Activated CD4-positive, alpha-beta T cell treated with anti-CD3 and anti-CD28 coated beads, Interleukin-2, amount 10 ng/mL, durations not matched to agents 24 days and 14 days (primary cell): ENCODE measurements at places on chromosomes 2 and 18.

DNA sequence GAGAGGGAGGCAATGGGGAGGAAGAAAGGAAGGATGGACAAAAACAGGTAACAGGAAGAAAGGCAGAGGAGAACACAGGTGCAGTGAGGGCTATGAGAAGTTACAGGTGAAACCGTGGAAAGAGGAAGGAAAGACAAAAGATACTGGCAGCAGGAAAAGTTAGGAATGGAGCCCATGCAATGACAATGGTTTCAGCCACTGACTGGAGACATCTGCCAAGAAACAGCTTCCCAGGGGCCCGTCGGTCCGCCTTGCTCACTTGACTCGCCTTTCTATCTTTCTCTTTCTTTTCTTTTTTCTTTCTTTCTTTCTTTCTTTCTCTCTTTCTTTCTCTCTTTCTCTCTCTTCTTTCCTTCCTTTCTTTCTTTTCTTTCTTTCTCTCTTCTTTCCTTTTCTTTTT is 37.5 kb downstream of the ST8SIA5 start:
- DNase-seq, result no peak

GRCh38 chr2:74544634-74545033 is 9.1 kb downstream of the LOXL3 start:
- DNase-seq, result peak; percentile 63

DNA sequence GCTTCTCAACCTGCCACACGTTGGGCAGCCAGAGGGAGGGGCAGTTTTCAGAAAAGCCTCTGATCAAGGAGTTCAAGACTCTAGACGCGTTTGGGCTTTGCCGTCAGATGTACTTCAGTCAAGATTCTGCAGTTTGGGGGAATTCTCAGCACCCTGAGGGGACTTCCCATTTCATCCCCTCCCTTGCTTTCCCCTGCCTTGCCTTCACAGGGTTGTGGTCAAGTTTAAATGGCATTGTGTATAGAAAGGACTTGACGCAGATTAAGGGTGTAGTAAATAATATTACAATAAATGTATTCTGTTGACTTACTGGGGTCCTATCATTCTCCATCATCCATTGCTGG is 198.3 kb upstream of the NABP1 start:
- DNase-seq, result no peak

GRCh38 chr2:231146665-231147064 is 21.8 kb upstream of the HTR2B start:
- DNase-seq, result no peak

- DNase-seq, result no peak
These were observed 230.7 kb downstream of the AFF3 start for GRCh38 chr2:99911736-99912135.

DNA sequence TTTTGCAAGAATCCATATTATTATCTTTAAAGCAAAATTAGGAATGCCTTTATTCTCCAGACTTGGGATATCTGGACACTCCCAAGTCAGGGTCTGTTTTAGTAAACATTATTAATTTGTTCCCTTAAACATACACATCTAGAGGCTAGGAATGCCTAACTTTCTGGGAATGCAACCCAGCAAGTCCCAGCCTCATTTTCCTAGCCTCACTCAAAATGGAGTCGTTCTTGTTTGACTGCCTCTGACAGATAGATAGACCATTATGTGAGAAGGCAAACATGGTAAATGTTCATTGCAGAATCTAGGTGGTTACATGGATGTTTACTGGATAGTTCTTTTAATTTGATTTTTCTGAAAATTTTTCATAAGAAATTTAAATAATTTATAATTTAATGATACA is 270.1 kb upstream of the STON1 start:
- DNase-seq, result no peak

- no peak for DNase-seq
These were observed 653.0 kb upstream of the CHAC2 start for GRCh38 chr2:53114582-53114981.

DNA sequence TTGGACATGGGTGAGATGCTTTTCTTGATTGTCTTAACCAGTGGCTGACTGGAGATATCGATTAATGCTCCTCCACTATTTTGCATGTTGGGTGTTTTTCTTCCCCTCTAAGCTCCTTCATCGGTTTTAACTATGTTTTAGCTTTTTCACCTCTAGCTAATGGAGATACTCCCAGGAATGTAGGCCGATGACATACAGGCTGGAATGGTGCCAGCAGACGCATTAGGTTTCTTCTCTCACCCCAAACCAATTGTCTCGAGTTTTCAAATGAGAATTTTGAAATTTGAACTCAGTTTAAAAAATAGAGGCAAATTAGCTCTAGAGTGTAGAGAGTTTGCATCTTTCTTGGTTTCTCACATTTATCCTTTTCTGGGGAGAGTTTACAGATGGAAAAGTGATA is 247.6 kb downstream of the RPRM start:
- DNase-seq, result no peak

DNA sequence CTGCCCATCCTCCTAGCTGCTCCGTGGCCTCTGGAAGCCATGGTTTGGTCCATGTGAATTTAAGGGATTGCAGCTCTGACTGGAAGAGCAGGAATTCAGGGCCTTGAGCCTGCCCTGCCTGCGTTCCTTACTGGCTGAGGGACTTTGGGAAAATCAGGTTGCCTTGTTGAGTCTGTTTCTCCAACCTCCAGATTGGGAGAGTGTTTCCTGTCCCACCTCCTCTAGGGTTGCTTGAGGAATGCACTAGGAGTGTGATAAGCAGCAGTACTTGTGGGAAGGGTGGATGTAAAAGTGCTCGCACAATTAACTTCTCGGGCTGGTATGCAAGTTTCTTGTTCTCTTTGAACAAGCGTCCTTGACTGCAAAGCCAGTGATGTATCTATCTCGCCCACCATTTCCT is 84.4 kb upstream of the YWHAQ start:
- DNase-seq, result no peak

- DNase-seq, result no peak
These were observed 332.0 kb downstream of the PIK3C3 start for GRCh38 chr18:42287047-42287446.

- no peak for DNase-seq
These were observed 256.2 kb upstream of the ZSWIM2 start for GRCh38 chr2:187105218-187105617.

DNA sequence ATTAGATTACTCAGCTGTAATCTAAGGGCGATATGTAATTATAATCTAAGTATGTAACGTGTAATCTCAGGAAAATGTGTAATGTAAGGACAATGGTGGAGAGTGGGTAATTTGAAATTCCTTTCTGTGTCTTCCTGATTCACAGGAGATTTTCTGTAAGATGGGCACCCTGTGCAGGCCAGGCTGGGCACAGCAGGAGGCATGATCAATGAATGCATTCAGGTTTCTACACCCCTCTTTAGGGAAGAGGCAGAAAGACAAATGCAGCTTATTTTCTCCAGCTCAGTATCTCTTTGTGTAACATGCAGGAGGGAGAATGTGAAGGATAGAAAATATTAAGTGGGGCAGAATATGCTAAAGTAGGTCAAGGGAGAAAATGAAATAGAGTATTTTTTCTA is 320.1 kb downstream of the PIK3C3 start:
- no peak for DNase-seq

DNA sequence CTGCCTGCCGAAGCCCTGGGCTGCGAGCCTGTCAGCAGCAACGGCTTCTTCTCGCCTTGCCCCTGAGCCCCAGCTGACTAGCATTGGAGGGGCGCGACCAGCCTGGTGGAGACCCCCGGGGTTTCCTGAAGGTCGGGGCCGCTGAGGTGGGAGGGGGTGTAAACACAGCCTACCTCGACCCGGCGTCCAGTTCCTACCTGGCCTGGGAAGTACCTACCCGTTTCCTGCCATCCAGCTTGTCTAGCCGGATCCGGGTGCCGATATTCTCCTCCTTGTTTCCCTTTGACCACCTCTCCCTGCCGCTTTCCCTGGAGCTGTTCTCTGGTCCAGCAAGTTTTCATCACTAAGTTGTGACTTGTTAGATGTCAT is 511 bp downstream of the MOB4 start:
- DNase-seq, result peak; percentile 77

DNA sequence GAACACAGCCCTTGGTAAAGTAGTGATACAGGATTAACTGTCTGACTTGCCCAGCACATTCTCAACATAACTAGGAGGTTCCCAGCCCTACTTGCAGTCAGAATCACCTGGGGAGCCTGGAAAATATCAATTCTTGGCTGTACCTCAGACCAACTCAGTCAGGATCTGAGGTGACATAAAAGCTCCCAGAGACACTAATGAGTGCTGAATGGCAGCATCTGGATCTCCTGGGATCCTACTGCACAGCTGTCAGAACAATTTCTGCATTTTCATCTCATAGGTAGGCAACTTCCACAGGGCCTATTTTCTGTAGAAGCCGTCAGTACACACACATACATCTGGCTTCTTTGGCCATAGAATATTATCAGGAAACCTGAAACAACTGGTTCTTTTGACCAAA is 138.8 kb downstream of the MYO5B start:
- DNase-seq, result no peak

DNA sequence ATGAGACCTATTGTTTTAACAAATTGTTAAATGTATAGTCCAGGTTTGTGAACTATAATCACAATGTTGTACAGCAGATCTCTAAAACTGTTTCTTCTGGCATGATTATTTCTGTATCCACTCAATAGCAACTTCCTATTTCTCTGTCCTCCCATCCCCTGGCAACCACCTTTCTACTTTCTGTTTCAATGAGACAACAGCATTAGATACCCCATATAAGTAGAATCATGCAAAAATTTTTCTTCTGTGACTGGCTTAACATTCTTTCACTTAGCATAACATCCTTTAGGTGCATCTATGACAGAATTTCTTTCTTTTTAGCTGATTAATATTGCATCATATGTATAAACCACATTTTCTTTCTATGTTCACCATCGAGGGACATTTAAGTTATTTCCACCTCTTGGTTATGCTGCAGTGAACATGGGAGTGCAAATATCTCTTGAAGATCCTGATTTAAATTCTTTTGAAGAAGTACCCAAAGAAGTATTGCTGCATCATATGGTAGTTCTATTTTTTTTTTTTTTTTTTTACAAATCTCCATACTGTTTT is 713.5 kb downstream of the LRP1B start:
- no peak for DNase-seq

DNA sequence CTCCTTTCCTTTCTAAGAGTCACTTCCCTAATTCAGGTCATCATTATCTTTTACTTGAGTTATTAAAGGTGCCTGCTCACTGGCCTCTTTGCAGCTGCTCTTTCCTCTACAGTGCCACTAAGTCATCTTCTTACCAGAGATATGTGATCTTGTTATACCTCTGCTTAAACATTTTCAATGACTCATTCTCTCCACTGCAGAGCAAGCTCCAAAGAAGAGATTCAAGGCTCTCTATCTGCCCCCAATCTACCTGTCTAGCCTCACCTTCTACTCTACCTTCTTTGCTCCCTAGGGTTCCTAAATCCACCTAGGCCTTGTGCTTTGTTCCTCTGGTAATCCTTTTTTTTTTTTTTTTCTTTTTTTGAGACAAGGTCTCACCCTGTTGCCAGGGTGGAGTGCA is 3.1 kb downstream of the ARHGEF33 start:
- no peak for DNase-seq

DNA sequence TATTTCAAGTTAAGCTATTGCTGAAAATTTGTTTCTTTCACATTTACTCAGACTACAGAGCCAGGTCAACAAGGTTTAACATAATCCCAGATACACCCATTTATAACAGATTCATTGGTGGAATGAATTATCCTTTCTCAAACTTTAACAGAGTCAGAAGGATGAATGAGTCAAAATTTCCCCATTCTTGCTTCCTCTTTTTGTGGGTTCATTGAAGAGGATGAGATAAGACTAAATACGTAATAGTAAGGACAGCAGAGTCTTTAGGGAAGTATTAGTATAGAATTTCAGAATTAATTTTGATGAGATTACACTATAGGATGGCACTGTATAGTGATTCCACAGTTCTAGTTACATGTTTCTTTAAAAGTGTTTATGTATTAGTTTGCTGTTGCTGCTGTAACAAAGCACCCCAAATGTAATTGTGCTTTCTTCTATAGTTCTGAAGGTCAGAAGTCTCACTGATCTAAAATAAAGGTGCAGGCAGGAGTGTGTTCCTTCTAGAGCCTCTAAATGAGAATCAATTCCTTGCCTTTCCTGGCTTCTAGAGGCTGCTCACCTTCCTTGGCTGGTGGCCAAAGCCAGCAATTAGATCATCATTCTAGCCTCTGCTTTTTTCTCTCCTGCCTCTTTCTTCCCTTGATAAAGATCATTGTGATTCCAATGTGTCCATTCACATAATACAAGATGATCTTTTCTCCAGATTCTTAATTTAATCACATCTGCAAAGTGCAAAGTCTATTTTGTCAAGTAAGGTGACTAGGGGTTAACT is 309.3 kb upstream of the PIK3C3 start:
- DNase-seq, result no peak

DNA sequence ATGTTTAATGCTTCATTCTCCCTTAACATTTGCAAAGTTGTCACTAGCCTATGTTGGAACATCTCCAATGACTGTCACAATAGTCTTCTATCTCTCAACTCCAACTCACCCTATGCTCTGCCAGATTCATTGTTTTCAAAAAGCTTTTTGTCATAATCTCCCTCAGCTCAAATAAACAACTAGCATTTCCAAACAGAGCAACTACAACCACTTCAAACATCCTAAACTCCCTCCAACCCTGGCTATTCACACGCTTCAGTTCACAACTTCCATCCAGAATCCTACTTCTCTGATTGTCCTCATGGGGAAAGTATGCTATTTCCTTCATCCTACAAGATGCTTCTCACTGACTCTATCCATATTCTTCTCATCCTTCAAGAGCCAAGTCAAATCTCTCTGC is 139.2 kb upstream of the VRK2 start:
- DNase-seq, result no peak

- DNase-seq, result no peak
These were observed 5.1 kb upstream of the MBD2 start for GRCh38 chr18:54229421-54230059.

GRCh38 chr2:186327251-186327868 is 158.7 kb upstream of the ZC3H15 start:
- DNase-seq, result no peak

DNA sequence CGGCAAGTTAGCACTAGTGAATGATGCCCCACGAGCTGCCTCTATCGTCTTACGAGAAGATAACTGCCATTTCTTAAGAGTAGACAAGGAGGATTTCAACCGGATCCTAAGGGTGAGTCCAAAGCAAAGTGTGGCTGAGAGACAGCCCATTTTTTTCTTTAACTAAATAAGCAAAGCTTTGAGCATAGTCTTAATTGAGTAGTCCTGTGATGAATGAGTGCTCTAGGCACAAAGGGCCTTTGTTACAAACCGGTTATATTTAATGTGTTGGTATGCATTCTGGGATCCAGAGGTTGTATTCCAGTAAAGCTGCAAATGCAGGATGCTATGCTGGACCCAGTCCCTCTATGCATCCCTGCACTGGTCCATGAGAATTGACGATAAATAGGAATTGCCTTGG is 86.9 kb upstream of the MAP3K20 start:
- no peak for DNase-seq

DNA sequence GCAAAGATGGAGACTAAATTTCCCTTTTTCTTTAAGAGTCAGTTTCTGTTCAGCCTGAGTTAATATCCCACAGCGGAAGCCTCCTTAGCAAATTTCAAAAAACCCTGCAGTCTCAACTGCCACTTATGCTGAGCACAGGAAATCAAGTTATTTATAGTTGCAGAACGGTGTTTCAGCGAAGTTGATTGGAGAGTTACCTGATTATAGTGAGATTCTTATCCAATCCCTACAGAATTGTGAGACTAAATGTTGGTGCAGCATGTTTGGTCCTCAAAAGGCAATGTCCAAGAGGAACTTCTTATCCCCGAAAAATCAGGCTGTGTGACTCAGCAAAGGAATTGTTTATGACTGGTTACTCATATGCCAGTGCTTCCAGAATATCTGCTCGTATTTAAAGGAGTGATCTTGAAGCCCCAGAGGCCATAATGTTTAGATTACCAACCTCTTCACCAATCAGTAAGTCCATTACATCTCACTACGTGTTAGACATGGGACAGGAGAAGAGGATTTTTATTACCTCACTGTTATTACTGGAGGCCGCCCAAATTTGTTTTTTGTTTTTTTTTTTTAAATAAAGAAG is 67.9 kb downstream of the LRRFIP1 start:
- DNase-seq, result peak; percentile 87
